Stimulated activated CD4-positive, alpha-beta T cell treated with anti-CD3 and anti-CD28 coated beads, Interleukin-4, amount 100 ng/mL, for 1 hour (primary cell): ENCODE measurements at places on chromosomes 6 and 20.

DNA sequence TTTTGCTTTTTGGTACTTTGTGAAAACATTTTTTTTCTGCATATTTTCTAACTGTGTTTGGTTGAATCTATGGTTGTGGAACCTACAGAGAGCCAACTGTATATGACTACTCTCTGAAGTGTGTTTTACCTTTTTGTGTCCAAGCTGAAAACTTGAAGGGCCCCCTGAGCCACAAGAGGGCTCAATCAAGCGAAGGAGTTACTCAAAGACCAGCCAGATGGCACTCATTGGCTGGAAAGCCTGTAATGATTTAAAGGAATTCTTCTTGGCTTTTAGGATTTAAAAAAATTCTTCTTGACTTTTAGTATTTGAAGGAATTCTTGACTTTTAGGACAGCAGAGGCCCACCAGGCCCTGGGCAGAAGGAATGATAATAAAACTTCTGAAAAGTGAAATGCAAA, 27.0 kb upstream of the ECI2 start:
- DNase-seq: no peak

- no peak for DNase-seq
Observed at GRCh38 chr6:6746333-6746969, 157.9 kb downstream of the LY86 start.

DNA sequence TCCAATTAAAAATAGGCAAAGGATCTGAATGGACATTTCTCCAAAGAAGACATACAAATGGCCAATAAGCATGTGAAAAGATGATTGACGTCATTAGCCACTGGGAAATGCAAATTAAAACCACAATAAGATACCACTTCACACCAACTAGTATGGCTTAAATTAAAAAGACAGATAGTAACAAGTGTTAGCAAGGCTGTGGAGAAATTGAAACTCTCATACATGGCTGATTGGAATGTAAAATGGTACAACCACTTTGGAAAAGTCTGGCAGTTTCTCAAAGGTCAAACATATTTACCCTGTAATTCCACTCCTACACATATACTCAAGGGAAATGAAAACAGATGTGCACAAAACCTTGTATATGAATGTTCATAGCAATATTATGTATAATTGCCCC, 83.6 kb downstream of the CEP57L1 start:
- no peak for DNase-seq

DNA sequence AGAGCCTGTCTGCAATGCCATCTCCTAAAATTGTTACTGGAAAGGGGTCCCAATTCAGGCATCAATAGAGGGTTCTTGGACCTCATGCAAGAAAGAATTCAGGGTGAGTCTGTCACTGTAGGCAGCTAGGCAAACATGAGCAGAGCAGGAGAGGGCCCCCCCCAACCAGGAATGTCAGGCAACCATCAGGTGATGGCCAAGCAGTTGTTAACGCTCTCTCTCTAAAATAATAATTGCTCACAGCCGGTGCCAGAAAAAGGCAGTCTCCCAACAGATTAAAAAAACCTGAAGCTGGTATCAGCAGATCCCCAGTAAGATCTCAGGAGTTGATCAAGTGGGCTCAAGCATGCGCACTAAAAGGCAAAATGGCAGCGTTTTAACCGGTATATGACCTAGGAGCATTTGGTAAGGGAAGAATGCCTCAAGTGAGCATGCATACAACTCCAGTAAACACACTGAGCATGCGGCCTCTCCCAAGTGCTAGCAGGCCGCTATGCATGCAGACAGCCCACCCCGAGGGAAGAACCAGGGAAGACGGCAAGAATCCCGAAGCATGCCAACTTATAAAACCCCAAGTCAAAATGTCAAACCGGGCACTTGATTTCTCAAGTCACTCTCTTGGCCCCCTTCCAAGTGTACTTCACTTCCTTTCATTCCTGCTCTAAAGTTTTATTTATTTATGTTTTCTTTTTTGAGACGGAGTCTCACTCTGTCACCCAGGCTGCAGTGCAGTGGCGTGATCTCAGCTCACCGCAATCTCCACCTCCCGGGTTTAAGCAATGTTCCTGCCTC, 44.0 kb upstream of the RNGTT start:
- DNase-seq: no peak

- no peak for DNase-seq
Observed at GRCh38 chr6:157276134-157276532, 47.2 kb downstream of the TMEM242 start.

DNA sequence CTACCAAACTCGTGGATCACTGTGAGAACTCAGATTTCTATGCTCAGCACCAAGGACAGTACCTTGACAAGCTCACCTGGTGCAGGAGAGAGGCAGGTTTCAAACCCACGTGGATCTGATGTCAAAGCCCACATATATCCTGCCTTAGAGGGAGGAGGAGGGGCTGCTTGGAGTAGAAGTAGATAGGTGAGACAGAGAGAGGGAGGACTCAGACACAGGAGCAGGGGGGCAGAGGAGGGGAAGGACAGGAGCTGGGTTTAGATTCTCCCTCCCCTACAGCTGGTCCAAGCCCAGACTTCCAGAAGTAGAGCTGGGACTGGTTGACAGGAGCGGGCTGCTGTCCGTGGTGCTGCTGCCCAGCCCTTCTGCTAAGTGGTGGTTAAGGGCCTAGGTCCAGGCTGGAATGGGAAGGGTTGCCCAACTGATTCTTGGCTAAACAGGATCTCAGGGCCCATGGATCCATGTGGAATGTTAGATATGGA, 77.5 kb downstream of the CDH22 start:
- no peak for DNase-seq

GRCh38 chr6:23277521-23278179, 708.3 kb downstream of the HDGFL1 start:
- no peak for DNase-seq

DNA sequence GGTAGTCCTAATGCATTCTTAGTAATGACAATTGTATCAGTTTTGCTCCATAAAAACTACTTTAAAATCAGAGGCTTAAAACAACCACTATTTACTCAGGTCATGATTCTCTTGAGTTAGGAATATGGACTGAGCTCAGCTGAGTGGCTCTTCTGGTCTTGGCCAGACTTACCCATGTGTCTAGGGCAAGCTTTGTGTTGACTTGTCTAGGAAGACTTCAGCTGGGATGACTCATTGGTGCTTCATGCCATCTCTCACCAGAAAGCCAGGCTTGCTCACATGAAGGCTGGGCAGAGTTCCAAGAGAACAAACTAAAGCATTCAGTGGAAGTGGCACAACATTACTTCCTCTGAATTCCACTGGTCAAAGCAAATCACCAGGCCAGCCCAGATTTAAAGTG, 155.3 kb downstream of the DHX35 start:
- no peak for DNase-seq

- no peak for DNase-seq
Observed at GRCh38 chr6:35512006-35512405, 690 bp downstream of the TULP1 start.

DNA sequence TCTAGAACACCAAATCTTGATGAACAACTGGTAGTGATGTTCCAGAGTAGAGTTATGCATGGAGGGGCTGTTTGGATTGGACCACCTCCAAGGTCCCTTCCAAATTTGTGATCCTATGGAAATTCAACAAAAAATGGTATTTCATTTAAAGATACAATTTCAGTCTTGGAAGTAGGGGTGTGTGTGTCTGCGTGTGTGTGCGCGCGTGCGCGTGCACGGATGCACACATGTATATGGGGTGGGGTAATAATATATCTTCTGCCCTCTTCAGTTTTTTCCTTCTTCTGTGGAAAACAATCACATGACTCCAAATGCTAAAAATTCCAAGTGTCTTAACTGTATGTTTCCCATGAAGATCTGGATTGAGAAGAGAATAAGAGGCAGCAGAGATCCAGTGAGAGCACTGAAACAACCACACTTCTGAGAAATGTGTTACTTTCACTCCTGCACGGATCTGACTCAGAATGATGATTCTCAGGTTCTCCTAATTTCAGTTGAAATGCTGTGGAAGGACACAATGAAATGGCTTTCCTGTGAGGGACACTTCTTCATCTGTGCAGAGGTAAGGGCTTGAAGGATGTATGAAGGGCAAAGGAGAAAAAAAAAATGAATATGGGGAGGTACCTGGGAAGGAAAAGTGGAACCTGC, 10.6 kb upstream of the IL17F start:
- DNase-seq: no peak

DNA sequence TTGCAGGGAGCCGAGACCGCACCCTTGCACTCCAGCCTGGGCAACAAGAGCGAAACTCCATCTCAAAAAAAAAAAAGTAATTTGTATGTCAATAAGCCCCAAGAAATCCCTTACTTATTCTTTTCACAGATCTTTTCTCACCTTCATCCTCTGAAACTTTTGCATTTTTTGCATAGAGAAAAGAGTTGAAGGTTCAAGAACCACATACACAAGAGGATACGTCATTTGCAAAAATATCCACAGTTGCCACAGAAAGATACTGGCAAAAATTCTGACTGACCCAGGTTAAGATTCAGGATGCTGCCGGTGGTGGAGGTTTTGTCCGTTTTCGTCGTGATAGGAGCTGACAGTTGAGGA, 94.5 kb downstream of the ZMYND8 start:
- no peak for DNase-seq

GRCh38 chr20:35598476-35598875, 17.2 kb upstream of the SPAG4 start:
- no peak for DNase-seq

DNA sequence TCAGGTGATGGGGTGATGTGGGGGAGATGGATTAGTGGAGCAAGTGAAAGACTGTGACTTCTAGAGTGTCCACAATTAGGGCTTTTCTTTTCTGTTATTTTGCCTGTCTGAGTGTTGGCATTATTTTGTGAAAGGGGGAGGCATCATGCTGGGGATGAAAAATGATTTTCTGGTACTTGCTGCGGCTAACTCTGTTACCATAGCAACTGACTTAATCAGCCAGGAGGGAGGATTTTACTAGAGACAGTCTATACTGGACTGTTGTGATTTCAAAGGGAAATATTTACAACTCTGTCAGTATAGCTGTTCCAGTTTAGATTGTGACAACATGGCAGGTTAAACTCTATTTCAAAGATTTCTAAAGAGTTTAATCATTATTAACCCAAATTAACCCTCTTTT, 30.4 kb upstream of the MRAP2 start:
- no peak for DNase-seq

GRCh38 chr6:31797588-31797987, 2.0 kb upstream of the VARS1 start:
- DNase-seq: no peak

DNA sequence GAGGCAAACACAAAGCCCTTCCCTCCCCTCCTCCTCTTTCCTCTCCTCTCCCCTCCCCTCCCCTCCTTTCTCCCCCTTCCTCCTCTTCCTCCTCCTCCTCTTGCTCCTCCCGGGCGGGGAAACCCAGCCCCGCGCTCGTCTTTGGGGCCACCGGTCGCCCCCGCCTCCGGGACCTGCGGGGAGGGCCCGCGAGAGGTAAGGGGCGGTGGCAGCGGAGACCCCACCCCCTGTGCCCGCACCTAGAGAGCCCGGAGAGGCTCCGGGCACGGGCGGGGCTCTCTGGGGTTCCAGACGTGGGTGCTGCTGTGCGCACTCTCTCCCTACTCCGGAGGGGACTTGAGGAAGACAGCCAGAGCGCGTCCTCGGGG, at the start of gene RIN2:
RIN2 (plus strand) TSS at position 126 of the 368 bp plus-strand sequence. CDS start 131,344 bp downstream, outside the sequence.
- no peak for DNase-seq

DNA sequence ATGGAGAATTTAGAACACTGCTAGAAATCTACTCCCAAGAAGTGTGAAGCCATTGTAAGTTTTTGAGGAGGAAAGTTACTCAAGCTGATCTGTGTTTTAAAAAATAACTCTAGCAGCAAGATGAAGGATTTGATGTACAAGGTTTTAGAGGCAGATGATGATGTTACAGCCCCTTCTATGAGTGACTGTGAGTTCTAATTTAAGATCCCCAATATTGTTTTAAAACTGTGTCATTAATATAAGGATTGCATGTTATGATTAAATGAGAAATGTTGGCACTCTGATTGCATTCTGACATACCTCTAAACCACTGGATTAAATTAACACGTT, 293.5 kb downstream of the ADGB start:
- DNase-seq: no peak

- DNase-seq: no peak
Observed at GRCh38 chr20:15455279-15455678, 1117.9 kb upstream of the FLRT3 start.

DNA sequence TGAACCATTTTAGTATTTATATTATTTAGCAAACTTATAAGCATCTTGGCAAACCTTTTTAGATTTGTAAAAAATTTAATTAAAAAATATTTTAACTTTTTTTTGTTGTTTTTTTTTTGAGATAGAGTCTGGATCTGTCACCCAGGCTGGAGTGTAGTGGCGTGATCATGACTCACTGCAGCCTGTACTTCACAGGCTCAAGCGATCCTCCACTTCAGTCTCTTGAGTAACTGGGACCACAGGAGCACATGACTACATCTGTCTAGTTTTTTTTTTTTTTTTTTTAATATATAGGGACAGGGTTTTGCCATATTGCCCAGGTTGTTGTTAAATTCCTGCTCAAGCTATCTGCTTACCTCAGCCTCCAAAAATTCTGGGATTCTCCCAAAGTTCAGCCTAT, 161.1 kb downstream of the EYS start:
- no peak for DNase-seq

DNA sequence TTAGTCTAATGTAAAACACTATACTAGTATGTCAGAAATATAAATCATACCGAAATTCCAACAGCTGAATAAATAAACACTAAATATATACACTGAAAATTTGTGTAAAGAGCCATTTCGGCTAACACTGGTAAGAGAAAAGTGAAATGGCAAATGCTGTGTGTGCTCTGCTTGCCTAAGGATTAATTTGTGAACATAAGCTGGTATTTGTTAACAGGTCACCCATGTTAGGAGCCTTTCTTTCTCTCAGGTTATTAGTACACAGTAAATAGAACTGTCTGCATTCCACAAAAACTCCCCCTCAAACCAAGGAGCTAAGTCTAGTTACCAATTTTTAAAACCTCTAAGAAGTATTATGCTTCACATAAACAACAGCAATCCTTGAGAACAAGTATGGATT, 27.0 kb downstream of the ELOVL5 start:
- DNase-seq: no peak

DNA sequence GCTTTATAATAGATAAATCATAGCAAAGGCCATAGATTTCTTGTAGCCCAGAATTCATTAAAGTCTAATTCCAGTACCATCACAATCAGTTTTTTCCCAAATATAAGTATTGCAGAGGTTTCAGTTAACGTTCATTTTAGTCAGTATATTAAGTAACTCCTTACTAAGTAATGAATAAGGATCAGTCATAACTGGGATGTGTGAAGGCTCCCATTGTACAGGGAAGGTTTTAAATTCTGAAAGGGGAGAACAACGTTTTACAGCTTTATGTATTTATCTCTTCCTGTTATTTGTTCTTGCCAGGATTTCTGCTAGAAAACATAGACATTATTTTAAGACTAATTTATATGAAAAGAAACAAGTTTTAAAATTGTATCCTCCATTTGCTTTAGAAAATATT, 215.5 kb upstream of the LAMP5 start:
- DNase-seq: no peak
